ENCODE measurements at places on chromosomes 13 and 19.
A peak's percentile ranks its signal among the peaks of the same experiment; 100 is the strongest.

- peak; percentile 11 for DNase-seq
These were observed 9.5 kb upstream of the MBNL2 start for GRCh38 chr13:97212601-97213040.

DNA sequence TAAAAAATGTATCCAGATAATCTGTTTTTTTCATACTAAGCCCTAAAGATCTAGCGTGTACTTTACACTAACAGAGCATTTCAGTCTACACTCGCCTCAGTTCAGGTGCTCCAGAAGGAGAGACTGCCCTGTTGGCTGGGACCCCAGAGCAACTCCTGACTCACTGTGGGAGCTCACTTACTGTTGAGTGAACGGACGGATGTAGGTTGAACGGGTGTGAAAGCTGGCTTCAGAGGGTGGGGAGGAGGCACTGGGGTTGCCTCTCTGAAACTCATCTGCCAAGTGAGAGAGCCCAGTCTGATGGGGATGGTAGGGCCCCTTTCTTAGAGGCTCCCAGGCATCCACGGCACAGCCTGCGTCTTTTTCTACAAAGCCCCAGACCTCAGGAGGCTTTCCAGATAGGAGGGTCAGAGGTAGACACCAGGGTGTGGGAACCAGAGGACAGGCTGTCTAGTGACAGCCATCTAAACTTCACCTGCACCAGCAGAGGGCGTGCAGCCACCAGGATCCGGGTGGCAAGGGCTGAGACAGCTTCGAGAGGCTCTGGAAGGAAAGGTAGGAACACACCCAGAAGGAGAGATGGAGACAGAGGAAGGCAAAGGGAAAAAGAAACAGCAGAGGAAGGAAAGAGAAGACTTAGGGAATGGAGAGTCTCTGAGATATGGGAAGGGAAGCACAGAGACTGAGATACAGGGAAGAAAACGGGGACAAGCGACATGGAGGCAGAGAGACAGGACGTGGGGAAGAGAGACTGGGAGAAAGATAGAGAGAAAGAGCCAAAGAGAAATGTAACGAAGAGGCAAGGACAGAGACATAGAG, 3.7 kb downstream of the KASH5 start:
- peak; percentile 59 for DNase-seq

- peak; percentile 86 for DNase-seq
These were observed 736 bp downstream of the SMAD9 start for GRCh38 chr13:36919171-36919832.

GRCh38 chr19:32831611-32832010, 38.0 kb downstream of the SLC7A9 start:
- DNase-seq, result no peak

GRCh38 chr13:101728615-101729014, 276.1 kb downstream of the ITGBL1 start:
- DNase-seq, result no peak

GRCh38 chr13:59452189-59452890, 711.4 kb downstream of the DIAPH3 start:
- DNase-seq, result no peak

DNA sequence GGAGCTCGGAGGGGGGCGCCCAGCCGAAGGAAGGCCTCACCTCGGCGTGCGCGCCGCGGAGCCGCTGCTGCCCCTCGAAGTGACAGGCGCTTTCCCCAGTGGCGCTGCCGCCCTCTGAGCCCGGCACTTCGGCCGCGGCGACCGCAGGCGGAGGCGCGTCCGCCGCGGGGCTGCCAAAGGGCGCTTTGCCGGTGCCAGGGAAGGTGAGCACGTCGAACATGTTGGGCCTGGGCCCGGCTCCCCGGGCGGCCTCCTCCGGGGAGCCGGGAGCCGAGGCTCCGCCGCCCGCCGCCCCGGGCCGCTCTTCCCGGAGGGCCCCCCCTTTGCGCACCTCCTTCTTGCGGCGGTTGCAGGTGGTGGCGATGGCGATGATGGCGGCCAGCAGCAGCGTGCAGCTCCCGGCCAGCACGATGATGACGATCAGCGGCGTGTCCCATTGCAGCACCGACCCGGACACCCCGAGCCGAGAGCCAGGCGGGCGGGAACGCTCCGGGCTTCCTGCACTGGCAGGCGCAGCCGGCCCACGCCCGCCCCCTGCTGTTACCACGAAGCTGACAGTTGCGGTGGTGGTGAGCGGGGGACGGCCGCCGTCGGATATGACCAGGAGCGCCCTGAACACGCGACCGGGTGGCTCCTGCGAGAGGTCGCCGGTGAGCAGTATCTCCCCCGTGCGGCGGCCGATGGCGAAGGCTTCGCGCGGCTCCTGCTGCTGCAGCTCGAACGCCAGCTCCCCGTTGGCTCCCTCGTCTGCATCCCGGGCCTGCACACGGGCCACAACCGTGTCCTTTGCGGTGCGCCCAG, 2.5 kb downstream of the PCDH8 start:
- DNase-seq, result peak; percentile 82

GRCh38 chr13:23510544-23510916, 59.7 kb upstream of the TNFRSF19 start:
- no peak for DNase-seq

GRCh38 chr13:30307194-30307970, at the start of gene KATNAL1:
TSS of gene KATNAL1 (minus strand) at chr13:30307551. CDS start at chr13:30283777, 23,774 bp downstream.
- DNase-seq, result peak; percentile 94

GRCh38 chr19:49059053-49059452, 1.5 kb upstream of the CGB7 start:
- no peak for DNase-seq

- DNase-seq, result no peak
These were observed 8.1 kb upstream of the ATG4D start for GRCh38 chr19:10535613-10536012.

DNA sequence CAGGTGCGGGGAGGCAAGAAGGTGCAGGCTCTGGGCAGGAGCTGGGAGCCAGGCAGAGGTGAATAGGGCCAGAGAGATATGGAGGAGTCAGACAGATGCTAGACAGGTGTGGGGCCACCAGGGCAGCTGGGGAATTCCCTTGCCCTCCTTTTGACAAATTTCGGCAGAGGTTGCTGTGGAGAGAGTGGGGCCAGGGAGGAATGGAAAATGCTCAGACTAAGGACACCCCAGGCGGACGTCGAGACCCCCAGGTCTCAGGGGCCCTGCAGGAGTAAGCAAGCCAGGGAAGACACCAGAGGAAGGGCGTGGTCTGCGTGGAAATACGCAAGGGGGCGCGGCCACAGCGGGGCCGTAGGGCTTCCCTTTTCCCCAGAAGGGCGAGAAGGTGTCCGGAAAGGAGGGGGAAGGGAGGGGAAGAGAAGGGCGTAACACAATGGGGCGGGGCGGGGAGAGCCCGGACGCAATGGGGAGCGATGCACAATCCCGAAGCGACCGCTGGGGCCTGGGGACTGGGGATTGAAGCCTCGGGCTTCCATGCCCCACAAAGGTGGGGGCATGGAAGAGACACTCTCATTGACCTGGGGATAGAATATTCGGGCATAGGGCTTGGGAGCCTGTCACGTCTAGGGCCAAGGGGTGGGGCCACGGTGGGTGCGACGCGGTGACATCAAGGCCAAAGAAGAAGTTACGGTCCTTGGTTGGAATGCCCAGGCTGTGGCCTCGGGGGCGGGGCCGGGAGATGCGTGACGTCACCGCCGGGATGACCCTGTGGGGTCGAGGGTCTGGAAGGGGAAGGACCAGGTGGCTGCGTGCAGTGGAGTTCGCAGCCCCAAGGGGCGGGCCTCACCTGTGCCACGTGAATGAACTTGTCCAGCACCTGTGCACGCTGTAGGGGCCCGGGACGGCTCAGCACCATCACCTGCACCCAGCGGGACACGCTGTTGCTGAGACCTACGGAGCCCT, 8.2 kb downstream of the RASGRP4 start:
- peak; percentile 84 for DNase-seq

- no peak for DNase-seq
These were observed 5.5 kb downstream of the SF3A2 start for GRCh38 chr19:2242092-2242537.

DNA sequence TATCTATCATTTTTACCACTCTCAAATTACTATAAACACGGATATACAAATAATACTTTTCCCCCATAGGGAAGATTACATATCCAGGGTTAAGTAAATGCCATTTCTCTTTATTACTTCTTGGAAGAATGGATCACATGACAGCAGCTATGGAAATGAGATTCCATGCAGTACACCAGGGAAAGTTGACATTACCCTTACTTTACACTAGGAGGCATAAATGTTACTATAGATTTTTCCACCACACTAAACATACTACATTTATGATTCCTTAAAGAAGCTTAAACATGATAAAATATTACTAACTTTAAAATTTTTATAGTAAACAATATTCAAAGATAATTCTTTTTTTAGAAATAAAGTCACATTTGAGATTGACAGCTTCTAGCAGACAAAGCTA, 611.4 kb downstream of the PCDH9 start:
- DNase-seq, result peak; percentile 61

DNA sequence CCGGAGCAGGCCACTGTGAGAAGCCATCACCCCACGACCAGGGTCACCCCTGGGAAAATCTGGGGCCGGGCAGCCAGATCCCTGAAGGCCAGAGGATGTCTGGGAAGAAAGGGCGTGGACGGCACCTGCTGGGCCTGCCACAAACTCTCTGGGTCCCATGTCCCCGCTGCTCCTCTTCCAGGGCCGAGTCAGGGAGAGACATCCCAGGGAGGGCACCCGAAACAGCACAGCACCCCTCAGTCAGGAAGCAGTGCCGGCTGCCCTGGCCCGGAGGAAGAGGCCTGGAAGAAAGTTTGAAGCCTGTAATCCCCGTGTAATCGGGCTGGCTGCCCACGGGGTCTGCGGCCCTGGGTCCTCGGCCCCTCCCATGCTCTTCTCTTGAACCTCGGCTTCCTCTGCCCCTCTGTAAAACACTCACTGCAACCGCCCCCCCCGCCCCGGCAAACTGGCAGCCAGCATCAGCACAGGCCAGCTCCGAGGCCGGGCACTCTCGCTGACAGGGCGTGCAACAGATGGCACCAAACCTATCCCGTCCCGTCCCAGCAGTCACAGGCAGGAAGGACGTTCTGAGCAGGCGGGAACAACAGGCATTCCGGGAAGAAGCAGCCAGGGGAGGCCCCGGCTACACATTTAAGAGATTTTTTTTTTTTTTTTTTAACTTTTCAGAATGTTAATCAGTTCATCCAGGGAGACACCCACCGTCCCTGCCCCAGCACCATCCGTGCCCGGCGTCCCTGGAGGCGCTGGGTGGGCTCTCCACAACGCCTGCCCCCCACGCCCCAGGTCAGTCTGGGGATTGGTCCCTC, 1.5 kb downstream of the SBNO2 start:
- peak; percentile 29 for DNase-seq

- DNase-seq, result no peak
These were observed 629.8 kb upstream of the PCDH9 start for GRCh38 chr13:67859904-67860303.

DNA sequence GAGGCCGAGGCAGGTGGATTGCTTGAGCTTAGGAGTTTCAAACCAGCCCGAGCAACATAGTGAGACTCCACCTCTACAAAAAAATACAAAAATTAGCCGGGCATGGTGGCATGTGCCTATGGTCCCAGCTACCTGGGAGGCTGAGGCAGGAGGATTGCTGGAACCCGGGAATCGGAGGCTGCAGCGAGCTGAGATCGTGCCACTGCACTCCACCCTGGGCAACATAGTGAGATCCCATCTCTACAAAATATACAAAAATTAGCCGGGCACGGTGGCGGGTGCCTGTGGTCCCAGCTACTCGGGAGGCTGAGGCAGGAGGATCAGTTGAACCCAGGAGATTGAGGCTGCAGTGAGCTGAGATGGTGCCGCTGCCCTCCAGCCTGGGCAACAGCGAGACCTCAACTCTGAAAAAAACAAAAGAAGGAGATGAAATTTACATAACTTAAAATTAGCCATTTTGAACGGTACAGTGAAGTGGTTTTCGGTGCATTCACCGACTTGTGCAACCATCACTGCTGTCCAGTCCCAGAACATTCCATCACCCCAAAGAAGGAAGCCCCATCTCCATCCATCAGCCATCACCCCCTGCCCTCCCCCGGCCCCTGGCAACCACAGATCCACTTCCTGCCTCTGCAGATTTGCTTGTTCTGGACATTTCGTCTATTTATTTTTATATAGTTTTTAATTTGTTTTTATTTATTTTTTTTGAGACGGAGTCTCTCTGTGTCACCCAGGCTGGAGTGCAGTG, 1.6 kb upstream of the AZU1 start:
- no peak for DNase-seq

DNA sequence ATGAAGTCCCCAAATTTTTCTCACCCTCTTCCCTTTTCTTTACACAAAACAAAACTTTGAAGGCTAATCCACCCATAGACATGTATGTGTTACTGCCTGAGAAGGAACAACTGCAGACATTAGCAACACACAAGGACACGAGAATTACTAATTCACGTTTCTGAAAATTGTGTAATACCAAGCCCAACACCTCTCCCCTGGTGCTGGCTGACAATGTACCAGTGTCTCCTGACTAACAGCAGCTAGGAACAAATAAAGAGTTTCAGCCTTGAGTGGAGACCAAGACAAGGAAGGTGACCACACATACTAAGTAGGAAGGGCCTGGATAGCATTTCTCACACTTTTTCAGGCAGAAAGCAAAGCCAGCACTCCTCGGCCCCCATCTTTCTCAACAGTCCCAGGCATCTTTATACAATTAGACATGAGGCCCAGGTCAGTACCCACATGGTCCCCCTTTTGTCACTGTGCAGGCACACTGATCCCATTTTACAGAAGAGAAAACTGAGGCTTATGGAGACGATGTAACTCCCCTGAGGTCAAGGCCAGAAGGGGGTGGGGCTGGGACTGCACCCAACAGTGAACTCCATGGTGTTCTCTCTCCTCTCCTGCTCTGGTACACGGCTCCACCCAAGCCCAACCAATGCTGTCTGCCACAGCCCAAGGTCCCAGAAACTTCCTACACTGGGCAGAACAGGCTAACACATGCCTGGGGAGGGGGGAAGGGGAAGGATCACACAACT, 8.7 kb downstream of the BRD4 start:
- no peak for DNase-seq

DNA sequence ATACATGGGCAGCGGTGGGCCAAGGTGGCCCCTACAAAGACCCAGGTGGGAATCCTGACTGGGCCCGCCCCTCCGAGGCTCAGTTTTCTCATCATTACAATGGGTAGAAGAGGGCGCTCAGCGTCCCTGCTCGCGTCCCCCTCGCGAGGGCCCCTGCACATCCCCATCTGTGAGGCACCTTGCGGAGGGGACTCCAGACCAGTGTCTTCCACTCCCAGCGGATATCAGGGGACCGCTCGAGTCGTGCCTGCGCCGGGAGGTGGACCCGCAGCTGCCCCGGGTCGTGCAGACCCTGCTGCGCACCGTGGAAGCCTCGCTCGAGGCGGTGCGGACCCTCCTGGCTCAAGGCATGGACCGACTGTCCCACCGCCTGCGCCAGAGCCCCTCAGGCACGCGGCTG, 15.3 kb upstream of the COLGALT1 start:
- no peak for DNase-seq

GRCh38 chr13:75881109-75881775, 245.1 kb downstream of the LMO7 start:
- no peak for DNase-seq

GRCh38 chr19:1166872-1167573, 7.0 kb downstream of the SBNO2 start:
- DNase-seq, result no peak

Measured in NCI-H526 (cell line).